Spleen (tissue), 13 donors: ENCODE measurements at places on chromosomes 5 and 9.

DNA sequence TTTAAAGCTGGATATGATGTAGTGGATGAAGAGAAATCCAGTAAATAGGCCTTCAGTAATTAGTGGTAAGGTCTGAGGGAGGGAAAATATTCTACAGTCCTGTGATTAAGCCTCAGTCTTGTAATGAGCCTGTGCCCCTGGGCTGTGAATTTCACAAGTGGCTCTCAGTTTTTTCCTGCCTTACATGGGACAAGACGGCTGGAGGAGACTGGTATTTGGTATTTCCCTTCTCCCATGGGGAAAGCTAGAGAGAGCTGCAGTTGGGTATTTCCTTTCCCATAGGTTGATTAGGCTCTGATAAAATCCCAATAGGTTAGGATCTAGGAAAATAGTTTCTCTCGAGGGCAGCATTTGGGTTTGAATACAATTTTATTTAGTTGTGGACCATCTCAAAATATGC, 62.2 kb upstream of the GNA14 start:
- no peak for DNase-seq

- DNase-seq = no peak
These were observed 82.2 kb downstream of the HABP4 start for GRCh38 chr9:96532173-96532572.

- peak; percentile 83 for DNase-seq
These were observed 29.9 kb downstream of the CSF2 start for GRCh38 chr5:132103332-132103951.

GRCh38 chr9:93088656-93089015, 7.4 kb upstream of the CARD19 start:
- peak; percentile 15 for DNase-seq

GRCh38 chr5:178899289-178899688, 3.6 kb downstream of the ZFP2 start:
- DNase-seq = no peak

GRCh38 chr5:120657104-120657503, 193.0 kb downstream of the PRR16 start:
- DNase-seq = no peak

GRCh38 chr9:130352586-130353285, 87.2 kb downstream of the HMCN2 start:
- DNase-seq = no peak

GRCh38 chr5:168147568-168148360, 143.7 kb upstream of the WWC1 start:
- no peak for DNase-seq

DNA sequence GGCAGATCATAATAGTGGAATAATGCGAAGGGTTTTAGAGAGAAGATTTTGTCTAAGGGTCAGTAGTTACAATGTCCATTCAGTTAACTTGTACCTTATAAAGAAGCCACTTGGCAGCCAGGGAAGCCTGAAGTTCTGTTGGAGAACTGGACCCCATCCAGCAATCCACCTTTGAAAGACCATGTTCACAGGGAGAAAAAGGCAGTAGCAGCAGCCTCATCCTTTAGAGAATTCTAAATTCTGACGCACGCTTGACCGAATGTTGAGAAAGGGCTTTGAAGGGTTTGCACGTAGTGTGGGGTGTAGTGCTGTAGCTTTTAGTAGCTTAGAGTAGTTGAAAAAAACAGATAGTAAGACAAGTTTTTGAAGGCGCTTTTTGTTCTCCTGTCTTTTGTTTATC, 42.8 kb downstream of the MCCC2 start:
- DNase-seq = no peak

DNA sequence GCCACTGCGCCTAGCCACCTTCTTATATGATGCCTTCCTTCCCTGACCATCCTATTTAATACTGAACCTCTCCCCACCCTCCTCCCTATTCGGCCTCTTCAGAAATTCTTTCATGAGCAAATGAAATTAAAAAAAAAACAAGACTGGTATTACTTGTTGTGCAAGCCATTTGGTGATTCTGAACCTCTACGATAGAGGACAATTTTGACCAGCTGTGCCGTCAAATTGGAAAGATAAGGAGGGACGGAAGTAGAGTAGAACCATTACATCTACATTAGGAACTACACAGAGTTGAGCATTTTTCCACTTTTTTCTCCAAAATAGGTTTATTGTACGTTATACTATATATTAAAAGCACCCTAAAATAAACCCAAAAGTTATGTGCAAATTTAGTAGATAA, 2.9 kb downstream of the DHX29 start:
- no peak for DNase-seq

DNA sequence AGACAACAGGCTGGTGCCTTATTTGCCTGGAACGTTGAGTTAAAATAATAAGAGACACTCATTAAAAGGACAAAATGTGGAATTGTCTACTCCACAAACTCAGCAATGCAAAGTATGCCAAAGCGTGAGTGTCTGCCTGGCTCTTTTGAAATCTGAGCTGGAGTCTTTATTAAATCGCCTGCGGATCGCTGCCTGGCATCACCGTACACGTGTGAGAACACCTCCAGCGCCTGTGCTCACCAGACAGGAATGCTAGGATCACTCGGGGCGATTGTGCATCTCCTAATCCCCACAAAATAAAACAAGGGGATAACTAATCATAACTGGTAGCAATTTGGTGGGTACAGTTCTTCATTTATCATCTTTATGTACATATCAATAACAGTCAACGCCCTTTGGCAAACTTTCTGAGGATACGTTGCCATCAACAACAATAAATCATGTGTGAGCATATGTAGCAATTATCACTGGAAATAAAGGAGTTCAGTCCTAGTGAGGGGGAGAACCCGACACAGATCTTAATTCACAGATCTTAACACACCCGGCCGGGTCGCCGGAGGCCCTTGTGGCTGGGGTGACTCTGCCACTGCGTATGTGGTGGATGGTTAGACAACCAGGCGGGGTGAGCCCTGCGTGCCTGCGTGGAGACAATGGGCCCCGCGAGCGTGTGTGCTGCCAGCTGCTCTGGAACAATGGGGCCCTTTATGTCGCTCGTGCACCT, 284.9 kb upstream of the IRX1 start:
- no peak for DNase-seq

DNA sequence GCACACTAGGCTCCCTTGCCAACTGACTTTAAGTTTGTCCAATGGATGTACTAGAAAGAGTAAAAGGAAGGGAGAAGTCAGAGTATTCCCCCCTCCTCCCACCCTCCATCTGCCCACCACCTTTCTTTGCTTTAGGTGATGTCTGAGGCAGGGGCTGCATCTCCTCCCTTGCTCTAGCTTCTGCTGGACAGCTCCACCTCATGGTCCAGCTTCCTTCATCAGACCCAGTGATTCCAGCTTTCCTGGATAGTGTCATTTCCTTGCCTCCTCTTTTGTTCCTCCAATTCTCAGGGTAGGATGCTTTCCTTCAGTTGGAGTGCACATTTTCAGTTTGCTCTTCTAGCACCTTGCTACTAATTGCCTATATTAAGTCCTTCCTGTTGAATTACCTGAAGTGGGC, 67.4 kb downstream of the RAD23B start:
- no peak for DNase-seq

GRCh38 chr5:167902298-167902697, 389.1 kb upstream of the WWC1 start:
- DNase-seq = no peak
